Natural killer cell treated with Interleukin-12 subunit alpha and Interleukin-12 subunit beta and Interleukin-15 and Interleukin-18, amount 100 ng/mL, for 72 hours (primary cell): ENCODE measurements at places on chromosomes 13 and 19. TPM values are rescaled to one million over a fixed set of nuclear protein-coding genes. Genes with fewer than 3 reads are reported as not detected.

HAUS5 gene
- 29.2 TPM for total RNA-seq

ZSCAN4 gene
- total RNA-seq: not detected

NLRP7 gene
- total RNA-seq: 1.2 TPM

DNA sequence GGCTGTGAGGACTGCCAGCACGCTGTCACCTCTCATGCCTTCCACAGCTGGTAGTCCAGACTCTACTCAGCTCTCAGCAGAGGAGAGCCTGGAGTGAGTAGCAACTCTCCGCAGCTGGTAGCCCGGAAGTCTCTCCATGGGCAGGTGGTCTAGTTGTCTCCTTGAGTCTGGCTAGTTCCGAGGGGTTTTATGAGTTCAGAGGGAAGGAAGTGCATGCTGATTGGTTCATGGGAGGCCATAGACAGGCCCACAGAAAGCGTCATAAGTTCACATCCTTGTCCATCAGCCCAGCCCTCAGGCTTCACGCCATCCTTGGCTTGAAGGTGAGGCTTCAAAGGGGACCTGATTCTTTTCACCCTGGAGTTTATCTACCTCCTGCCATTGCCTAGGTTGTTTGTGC is 2662.4 kb upstream of the PCDH20 start:
- DNase-seq: no peak

GRCh38 chr13:113369189-113369588 is 5.3 kb upstream of the GRTP1 start:
- DNase-seq: no peak

GRCh38 chr13:34567597-34567996 is 374.5 kb upstream of the NBEA start:
- no peak for DNase-seq

- no peak for DNase-seq
These were observed 619.0 kb downstream of the KCTD12 start for GRCh38 chr13:76267216-76267615.
